Stimulated activated CD4-positive, alpha-beta T cell treated with anti-CD3 and anti-CD28 coated beads, Interleukin-1b, Interleukin-23, amount 100 ng/mL, for 48 hours (primary cell): ENCODE measurements at places on chromosomes 3 and 15.

DNA sequence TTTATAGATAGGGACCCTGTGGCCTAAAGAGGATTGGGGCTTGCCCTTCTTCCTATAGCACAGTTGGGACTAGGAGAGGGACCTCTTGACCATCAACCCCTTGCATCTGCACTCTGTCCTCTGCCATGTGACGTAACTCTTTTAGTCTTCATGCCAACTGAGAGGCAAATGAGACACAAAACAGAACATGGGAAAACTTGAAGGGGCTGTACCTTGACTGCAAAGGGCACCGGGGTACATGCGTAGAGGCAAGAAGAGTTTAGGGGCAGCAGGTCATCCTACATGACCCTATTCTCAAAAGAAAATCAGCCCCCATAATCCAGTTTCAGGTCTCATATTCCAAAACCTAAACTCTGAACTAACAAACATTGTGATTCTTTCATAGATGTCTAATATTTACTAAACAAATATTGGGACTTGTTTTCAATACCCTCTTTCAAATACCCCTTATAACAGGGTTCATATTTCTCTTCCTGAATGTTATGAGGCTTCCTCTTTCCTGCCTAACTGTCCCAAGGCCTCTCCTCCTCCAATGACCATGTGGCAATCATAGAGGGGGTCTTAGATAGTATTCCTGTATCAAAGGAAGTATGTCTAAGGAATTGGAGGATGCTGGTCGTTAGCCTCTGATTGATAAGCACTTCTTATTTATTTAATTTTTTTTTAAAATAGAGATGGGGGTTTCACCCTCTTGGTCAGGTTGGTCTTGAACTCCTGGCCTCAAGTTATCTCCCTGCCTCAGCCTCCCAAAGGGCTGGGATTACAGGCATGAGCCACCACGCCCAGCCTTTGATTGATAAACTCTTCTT lies 20.6 kb downstream of the ACKR2 start:
- no peak for DNase-seq

GRCh38 chr15:65595960-65596359 lies 15.0 kb downstream of the INTS14 start:
- no peak for DNase-seq

GRCh38 chr3:154571553-154572226 lies 141.7 kb upstream of the GPR149 start:
- DNase-seq = no peak

GRCh38 chr3:14492948-14493881 lies 46.9 kb downstream of the GRIP2 start:
- DNase-seq = no peak

DNA sequence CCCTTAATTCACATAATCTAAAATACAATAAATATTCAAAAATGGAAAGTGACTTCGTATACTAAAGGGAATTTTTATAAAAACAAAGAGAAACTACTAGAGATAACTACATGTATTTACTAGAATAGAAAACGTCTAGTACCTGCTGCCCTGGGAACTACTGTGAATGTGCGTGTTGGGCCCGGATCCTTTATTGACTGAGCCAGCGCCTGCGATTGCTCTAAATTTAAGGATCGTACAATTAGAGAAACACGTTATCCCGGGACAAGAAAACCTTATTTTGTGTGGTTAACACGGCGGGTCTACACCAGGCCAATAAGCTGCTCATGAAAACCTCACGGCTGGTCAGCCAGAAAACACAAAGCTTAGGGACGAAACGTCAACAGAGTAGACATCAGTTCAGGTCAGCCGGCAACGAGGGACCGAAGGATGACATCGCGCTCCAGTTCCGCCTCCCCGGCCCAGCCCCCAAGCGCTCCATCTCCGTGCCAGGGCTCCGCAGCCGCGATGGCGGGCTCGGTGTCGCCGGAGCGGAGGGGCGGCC lies 555 bp downstream of the TM2D3 start:
- no peak for DNase-seq

GRCh38 chr3:66138336-66139313 lies 82.2 kb upstream of the SLC25A26 start:
- peak; percentile 3 for DNase-seq

- DNase-seq = no peak
These were observed 51.5 kb upstream of the AGTR1 start for GRCh38 chr3:148646126-148646665.

GRCh38 chr3:47379411-47379899 lies 1.4 kb upstream of the PTPN23 start:
- no peak for DNase-seq

DNA sequence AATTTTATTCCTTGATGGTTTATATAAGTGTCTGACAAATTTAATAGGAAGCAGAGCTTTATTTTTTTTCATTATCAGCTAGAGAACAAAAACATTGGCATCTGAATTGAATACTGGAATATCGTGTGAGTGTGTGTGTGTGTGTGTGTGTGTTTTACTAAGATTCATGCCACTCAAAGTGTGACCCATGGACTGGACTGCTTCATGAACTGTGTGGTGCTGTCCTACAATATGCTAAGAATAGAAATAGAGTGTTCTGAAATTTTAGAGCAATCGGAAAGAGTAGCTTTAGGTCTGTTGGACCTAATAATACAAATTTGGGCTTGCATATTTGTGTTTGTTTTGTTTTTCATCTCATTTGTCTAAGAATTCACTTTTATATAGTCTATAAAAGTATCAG lies 89.6 kb downstream of the MITF start:
- no peak for DNase-seq

DNA sequence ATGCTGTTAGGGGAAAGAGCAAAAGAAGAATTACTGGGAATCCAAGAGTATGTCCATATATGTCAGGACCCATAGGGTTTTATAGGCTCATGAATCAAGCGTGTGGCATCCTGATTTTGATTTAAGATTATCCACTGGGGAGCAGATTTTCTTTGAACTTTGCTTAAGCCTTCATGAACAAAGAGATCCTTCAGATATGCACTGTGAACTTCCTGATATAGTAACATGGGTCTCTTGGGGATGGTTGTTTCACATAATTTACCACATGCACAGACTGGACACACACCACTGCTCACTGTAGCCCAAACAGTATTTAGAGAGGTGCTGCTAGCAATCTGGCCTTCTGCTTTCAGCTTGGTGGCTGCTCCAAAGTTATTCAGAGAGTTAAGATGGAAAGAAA lies 200.9 kb upstream of the ZPLD1 start:
- DNase-seq = no peak

DNA sequence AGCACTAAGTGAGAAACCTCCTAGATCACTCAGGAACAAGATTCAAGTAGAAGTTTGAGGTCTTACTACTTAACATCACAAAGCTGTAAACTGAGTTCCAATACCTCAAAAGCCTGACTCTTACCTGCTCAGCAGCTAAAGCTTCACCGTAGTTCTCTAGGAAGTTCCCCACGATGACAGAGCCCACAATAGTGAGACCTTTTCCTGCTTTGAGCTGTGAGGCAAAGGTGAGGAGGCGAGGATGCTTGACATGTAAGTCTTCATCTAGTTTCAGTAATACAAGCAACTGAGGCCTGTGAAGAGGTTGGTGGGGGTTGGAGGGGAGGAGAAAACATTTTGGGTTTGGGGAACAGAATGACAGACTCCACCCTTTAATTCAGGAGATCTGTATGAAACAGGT lies 15.7 kb downstream of the EMC4 start:
- peak; percentile 25 for DNase-seq

- no peak for DNase-seq
These were observed 10.5 kb downstream of the ABI3BP start for GRCh38 chr3:100982710-100983109.

GRCh38 chr3:133106169-133106568 lies 68.0 kb downstream of the TMEM108 start:
- DNase-seq = no peak
